Muscle of back (tissue), 13 donors: ENCODE measurements at places on chromosomes 13 and 19.

DNA sequence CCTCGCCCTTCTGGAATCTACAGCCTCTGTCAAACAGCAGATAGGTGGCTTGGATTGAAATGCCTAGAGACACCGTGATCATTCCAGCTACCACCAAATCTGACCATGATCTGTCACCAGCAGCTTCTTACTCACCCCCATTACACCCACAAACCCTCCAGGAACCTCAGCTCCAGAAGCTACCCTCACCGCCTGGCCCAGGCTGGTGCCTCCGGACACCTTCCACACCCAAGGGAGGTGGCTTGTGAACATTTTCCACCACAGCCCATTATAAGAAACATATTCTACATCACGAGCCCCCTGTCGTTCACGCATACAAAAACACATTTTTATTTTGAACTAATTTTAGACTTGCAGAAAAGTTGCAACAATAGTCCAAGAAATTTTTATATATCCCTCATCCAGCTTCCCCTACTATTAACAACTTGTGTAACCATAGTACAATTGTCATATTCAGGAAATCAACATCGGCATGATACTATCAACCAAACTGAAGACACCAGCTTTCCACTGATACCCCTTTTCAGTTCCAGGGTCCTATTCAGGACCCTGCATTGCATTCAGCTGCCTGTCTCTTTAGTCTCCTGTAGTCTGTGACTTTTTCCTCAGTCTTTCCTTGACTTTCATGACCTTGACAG lies 15.4 kb upstream of the UBE2L5 start:
- no peak for DNase-seq

DNA sequence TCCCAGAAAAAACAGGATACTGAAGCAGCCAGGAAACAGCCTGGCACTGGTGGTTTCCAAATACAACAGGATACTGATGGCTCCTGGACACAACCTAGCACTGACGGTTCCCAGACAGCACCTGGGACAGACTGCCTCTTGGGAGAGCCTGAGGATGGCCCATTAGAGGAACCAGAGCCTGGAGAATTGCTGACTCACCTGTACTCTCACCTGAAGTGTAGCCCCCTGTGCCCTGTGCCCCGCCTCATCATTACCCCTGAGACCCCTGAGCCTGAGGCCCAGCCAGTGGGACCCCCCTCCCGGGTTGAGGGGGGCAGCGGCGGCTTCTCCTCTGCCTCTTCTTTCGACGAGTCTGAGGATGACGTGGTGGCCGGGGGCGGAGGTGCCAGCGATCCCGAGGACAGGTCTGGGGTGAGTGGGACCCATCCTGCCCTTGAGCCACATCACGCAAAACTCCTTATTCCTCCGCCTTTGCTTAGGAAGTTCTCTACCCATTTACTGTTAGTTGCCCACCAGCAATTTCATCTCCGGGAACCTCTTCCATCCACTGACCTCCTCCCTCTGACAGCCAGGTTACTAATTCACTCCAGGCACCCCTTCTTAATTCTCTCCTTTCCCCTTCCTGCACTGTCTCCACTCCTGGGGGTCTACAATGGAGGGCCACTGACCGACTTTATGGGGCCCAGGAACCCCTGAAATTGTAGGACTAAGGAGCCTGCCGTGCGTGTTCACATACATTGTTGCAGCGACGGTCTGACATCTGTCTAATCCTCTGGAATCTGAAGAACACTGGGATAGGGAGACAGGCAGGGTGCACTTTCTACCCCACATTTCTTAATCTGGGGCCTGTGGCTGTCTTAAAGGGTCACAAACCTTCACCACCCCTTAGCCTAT lies 1.2 kb downstream of the ITPKC start:
- no peak for DNase-seq

- peak; percentile 5 for DNase-seq
Measured at GRCh38 chr13:67855741-67856238, 625.7 kb upstream of the PCDH9 start.

GRCh38 chr13:113153810-113154748 lies 4.4 kb upstream of the PROZ start:
- peak; percentile 74 for DNase-seq

- DNase-seq: no peak
Measured at GRCh38 chr13:99285432-99286182, 21.6 kb downstream of the GPR183 start.

- DNase-seq: no peak
Measured at GRCh38 chr19:43395561-43395960, 19.1 kb upstream of the TEX101 start.

DNA sequence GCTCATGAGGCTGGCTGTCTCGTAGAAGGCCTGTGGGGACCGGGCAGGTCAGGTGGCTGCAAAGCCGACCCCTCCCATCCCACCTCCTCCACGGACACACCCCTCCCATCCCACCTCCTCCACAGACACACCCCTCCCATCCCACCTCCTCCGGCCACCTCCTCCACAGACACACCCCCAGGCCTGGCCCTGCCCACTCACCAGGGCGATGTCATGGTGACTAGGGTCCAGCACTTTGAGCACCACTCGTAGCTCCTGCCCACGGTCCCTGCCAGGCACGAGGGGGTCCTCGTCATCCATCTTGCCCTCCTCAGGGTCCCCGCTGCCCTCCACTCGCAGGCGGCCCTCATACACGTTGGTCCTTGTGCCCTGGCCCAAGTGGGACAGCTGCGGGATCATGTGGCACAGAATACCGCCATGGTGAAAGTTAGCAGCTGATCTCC lies 18.8 kb downstream of the TYK2 start:
- DNase-seq: no peak

DNA sequence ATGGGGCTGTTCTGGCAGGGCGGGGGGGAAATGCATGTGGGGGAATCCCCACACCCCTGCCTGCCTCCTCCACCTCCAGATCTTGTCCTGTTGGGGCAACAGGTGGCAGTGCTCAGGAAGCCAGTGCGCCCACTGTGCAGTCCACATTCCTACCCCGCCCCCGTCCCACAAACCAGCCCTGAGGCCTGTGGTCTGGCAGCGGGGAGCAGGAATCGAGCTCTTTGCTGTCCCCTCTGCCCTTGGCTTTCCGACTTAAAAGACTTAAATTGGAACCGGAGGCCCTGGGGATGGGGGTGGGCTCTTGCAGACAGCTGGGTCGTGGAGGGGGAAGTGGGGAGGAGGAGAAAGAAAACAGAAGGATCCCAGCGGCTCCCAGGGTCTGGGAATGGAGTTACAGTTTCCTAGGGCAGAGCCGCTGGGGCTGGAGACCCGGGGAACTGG lies 4.3 kb downstream of the NANOS3 start:
- DNase-seq: no peak

GRCh38 chr19:45872095-45872919 lies 8.2 kb downstream of the FOXA3 start:
- no peak for DNase-seq

DNA sequence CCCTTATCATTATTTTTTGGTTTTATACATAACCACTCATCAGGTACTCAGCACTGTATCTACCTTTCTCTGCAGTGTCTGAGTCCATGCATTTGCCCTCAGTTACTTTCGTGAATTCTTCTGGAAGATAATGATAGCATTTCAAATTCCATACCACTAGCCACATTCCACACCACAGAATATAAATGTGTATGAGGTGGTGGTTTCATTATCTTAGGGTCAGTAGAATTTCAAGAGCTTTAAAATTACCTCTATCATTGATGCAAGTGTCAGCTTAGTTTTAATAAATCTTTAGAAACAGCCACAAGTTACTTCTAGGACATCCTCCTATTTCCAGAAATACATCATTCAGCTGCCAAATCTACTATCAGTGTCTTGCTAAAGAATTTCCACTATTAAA lies 1578.3 kb downstream of the OLFM4 start:
- no peak for DNase-seq

- no peak for DNase-seq
Measured at GRCh38 chr13:49254007-49254406, 6.3 kb downstream of the CDADC1 start.

DNA sequence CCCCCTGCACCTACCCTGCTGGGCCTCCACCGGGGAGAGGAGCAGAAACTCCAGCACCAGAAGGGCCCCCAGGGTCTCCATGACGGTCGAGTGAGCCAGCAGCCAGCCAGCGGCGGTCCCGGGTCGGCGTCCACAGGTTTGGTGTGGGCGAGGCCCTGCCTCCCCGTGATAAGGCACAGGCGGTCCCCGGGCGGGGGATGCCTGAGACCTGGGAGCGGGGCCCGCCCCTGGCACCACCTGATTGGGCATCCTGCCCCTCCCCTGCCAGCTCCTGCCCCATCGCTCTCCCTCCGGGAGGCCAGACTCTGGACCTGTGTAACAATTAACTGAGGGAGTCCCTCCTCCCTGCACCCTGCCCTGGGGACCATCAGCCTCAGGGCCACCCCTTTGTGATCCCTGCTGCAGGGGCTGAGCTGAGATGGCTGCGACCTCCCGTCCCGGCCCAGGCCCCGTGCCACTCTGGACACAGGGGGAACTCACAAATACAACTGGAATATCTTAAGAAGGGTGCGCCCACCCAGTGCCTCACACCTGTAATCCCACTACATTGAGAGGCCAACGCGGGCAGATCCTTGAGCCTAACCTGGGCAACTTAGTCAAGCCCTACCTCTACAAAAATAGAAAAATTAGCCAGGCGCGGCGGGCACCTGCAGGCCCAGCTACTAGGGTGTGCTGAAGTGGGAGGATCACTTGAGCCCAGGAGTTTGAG lies at the start of gene SMIM24:
TSS of gene SMIM24 (minus strand) at position 143 of the 709 bp plus-strand sequence. CDS start at position 81, 62 bp downstream.
- no peak for DNase-seq

DNA sequence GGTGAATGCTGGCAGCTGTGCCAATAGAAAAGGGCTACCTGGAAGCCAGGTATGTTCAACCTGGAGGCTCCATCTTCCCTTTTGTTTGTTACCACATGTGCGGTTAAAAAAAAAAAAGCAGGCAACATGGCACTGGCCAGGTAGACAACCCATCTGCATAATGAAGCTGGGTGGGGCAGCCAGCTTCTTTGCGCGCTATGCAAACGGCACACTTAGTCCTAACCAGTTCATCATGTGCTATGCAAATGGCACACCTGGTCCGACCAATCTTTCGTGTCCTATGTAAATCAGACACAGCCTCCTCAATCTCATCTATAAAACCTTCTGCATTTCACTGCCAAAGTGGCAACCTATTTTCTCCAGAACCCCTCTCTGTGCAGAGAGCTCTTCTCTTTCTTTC lies 11.3 kb upstream of the IGSF23 start:
- DNase-seq: no peak

DNA sequence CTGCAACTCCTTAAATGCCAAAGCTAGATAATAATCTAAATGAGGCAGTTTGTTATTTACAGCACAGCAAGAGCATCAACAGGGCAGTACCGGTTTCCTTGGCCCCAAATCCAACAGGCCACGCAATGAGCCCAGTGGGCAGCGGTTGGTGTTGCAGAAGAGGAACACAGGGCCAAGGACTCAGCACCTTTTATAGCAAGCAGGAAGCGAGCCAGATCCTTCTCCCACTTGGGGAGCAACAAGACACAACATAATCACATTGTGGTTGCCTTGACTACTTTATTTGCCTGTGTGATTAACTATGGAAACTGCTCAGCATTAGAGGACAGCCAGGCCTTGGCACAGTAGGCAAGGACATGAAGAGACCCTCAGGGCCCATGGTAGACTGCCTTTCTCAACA lies 67.1 kb upstream of the HTR2A start:
- DNase-seq: no peak

DNA sequence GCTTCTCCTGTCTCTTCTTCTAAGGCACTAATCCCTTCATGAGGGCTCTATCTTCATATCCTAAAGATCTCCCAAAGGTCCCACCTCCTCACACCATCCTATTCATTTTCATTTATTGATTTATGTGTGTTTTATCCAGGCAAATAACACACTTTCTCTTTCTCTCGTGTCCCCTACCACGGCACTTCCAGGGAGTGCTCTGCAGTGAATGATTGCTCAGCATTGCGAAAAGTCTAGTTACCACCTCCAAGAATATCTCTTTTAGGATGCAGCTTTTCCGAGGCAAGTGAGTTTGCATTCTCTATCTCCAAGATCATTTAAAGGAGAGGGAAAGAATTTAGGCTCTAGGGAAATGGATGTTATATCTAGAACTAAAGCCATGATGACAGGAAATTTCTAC lies 101.7 kb downstream of the MIPEP start:
- DNase-seq: no peak

GRCh38 chr13:46968450-46968849 lies 71.6 kb upstream of the HTR2A start:
- DNase-seq: no peak

GRCh38 chr13:43432958-43433357 lies 353.8 kb downstream of the ENOX1 start:
- peak; percentile 78 for DNase-seq

- DNase-seq: no peak
Measured at GRCh38 chr19:51460164-51460992, 2.1 kb upstream of the SIGLEC8 start.

DNA sequence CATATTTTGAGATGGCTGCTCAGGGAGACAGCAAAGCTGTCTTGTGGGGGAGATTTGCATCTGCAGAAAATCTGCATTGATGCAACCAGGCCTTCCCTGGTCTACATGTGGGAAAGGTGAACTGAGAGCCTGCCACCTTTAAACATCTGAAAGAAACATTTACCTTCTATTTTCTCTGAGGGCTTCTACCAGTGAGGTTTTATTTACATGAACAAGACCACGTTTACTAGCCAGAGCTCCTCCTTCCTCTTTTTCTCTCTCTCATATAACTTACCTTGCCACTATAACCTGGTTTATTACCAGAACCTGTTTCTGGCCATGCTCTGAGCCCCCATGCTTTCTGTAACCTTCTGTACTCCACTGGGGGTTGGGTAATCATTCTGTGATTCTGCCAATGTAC lies 14.4 kb upstream of the RUBCNL start:
- no peak for DNase-seq

DNA sequence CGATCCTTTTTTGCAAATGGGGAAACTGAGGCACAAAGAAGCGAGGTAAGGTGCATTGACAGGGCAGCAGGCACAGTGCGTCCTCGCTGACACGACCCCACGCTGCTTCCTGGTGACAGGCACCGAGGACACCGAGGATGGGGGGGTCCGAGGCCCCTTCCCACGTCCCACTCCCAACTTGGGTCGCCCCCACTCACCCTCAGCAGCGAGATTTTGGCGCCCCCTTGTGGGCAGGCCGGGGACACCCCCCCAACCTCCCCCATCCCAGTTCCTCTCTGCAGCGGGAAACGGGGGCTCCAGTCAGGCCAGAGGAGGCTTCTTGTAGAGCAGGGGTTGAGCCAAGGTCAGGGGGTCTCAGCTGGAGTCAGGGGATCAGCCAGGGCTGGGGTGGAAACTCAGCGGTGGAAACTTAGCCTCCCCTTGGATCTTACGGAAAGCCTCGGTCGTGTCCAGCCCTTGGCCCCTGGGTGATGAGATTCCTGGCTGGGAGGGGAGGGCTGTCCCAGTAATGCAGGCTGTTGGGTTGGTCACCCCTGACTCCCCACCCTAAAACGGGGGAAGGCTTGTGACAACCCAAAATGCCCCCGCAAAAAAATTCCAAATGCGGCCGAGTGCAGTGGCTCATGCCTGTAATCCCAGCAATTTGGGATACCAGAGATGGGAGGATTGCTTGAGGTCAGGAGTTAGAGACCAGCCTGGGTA lies 8.2 kb downstream of the SMIM24 start:
- no peak for DNase-seq

DNA sequence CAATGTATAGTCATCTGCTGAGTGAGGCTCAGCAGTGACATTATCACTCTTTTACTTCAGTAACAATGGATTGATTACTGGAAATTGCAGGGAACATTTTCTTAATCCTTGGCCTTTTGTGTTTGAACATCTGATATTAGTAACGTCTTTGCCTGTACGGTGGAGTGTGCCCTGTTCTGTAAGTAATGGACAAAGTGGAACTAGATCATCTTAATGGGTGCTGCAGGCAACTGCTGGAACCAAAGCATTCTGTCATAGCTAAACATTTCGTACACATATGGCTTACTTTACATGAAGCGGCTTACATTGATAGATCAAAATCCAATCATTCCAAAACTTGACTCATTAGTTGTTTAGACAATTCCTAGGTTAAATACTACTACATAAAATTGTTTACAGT lies 114.1 kb downstream of the MYO16 start:
- no peak for DNase-seq
